GF-D8 (cell line): ENCODE measurements at places on chromosomes 12 and 14.

- no peak for DNase-seq
These were observed 46.4 kb downstream of the PPM1H start for GRCh38 chr12:62888454-62889110.

DNA sequence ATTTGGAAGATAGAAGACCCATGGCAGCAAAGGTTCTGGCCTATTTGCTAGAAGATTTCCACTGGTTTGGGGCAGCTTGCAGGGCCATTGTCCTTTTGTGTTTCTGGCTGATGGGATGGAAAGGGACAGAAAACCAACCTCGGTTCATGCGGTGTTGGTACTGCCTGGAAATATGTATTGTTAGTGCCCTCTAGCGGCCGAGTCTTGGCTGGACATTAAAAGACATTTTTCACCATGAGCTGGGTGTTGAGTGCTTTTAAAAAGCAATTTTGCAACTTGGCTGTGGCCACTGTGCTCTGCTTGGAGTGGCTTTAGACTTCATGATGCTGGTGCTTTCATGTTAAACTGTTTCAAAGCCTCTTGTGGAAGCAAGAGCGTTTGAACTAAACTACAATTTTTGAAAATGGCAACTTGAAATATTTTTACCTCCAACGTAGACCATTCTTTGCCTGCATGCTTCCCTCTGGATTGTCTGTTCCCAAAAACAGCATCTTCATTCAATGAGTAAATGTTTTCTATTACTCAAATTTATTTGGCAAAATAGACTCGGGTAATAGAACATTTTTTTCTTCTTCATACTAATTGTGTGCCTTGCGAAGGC lies 102.7 kb upstream of the TBX5 start:
- DNase-seq: no peak

- DNase-seq: no peak
These were observed 57.5 kb downstream of the ANAPC7 start for GRCh38 chr12:110345963-110346362.

DNA sequence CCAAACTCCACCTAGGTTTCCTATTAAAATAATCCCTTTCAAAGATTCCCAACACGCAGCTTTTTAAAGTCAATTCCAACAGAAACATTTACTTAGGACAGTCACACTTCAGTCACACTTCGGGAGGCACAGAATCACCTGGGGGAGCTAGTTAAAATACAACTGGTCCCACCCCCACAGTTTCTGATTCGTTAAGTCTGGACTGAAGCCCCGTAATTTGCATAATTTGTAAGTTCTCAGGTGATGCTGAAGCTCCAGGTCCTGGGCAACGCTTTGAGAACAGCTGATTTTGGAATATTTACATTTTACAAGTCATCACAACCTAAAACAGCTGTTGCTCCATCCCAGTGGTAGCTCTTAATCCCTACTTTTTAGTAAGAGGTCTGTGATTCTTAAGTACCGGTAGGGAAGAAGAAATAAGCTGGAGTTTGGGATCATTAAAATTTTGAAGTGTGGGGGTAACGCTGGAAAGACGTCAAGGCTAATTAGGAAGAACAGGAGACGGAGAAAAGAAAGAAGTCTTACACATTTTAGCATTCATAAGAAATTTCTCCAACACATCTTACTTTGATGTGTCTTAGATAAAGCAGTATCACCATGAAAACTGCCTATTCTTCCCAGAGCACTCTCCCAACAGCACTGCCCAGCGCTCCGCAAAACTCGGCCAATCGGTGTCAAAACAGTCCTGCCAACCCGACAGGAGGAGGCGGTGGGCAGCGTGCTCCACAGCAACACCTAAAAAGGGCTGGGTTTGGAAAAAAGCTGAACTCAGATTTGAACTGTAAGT lies 1.1 kb downstream of the IPO8 start:
- DNase-seq: no peak

- no peak for DNase-seq
These were observed 18.0 kb upstream of the APPL2 start for GRCh38 chr12:105253866-105254513.

DNA sequence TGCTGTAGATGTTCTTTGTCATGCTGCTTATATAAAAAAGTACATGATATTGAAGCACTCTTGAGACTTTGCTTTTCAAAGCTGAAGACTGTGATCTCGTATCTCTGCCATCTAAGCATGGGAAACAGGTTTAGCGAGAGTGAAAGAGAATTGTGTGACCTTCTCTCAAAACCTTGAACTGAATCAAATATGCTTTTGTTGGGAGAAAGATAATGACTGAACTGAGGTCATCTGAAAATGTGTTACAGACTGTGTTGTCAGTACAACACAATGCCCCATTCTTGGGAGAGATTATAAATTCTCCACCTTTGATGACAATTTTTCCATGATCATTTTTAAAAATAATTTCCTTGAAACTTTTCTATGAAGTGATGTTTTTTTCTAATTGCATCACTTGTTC lies 272.1 kb upstream of the SEL1L start:
- DNase-seq: no peak

DNA sequence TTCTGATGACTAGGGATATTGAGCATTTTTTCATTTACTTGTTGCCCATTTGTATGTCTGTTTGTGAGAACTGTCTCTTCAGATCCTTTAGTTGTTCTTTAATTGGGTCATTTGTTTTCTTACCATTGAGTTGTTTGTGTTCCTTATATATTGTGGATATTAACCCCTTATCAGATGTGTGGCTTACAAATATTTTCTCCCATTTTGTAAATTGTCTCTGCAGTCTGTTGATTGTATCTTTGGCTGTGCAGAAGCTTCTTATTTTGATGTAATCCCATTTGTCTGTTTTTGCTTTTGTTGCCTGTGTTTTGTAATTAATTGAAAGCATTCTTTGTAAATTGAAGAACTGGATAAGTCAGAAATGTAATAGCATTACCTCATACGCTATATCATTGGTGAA lies 459.1 kb upstream of the FOXG1 start:
- no peak for DNase-seq

DNA sequence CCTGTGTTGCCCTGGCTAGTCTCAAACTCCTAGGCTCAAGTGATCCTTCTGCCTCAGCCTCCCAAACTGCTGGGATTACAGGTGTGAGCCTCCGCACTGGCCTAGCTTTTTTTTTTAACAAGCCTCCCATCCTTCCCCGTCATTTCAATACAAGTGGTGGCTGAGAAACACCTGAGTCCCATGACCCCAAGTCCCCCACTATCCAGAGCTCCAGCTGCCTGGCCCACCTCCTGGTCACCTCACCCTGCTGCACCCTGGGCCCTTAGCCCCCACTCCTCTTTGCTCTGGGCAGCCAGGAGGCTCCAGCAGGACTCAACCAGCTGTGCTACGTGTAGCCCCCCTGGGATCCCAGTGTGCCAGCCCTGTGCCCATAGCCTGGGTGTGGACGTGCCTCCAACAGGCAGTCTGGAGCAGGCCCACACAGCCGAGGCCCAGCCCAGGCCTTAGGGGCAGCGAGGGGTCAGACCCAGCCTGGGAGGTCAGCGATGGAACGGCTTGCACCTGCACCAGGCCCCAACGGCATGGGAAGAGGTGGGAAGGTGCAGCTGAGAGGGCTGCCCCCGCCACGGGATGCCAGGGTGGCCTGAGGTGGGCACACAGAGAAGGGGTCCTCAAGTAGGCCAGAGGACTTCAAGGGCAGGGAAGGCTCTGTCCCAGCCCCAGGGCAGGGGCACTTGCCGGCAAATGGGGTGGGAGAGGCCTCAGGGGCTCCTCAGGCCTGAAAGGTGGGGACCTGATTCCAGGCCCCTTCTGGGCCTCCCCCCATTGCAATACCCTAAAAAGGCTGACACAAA lies 6.5 kb downstream of the AHNAK2 start:
- DNase-seq: no peak
